ENCODE measurements at places on chromosomes 6 and 20.

- DNase-seq: no peak
Observed at GRCh38 chr6:47103931-47104330, 61.8 kb upstream of the ADGRF1 start.

DNA sequence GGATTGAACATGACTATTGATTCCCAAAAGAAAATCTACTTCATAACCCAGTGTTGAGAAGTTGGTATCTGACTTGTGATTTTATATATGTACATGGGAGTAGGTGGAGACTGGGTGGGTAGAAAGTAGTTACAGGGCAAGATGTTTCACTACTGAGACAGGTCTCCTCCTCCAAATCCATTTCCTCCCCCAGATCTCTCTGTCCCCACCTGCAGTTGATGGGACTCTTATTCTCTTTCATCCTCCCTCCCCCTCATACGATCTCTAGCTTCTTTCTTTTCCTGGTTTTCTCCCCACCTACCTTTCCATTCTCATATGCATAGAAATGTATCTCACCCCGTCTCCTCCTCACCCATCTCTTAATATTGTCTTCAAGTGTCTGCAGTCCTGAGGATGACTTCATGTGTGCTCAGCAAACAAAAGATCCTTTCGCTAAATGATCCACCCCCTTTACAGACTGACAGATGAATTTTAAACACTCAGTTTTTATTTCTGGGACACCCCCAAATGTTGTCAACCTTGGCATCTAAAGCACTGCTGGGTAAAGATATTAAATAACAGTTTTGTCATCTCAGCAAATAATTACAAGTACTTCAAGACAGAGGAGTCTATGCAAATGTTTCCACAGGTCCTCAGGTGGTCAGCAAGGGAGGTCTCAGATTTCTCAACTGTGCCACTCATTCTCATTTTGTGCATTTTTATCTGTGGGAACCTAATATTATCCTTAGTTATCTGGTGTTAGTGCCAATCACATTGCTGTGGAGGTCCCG is 18.7 kb upstream of the HECA start:
- no peak for DNase-seq

DNA sequence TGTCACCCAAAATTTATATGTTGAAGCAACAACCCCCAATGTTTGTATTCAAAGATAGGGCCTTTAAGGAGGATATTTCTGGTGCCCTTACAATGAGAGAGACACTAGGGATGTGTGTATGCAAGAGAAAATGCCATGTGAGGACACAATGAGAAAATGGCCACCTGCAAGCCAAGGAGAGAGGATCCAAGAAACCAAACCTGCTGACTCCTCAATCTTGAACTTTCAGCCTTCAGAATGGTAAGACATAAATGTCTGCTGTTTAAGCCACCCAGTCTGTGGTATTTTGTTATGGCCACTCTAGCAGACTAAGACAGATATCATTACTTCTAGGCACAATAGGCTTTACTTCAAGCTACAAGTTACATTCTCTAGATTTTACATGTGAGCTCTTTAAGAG is 1145.1 kb upstream of the MAP3K7 start:
- DNase-seq: no peak

GRCh38 chr6:26159357-26160273 is 72.4 kb downstream of the HFE start:
- DNase-seq: no peak

DNA sequence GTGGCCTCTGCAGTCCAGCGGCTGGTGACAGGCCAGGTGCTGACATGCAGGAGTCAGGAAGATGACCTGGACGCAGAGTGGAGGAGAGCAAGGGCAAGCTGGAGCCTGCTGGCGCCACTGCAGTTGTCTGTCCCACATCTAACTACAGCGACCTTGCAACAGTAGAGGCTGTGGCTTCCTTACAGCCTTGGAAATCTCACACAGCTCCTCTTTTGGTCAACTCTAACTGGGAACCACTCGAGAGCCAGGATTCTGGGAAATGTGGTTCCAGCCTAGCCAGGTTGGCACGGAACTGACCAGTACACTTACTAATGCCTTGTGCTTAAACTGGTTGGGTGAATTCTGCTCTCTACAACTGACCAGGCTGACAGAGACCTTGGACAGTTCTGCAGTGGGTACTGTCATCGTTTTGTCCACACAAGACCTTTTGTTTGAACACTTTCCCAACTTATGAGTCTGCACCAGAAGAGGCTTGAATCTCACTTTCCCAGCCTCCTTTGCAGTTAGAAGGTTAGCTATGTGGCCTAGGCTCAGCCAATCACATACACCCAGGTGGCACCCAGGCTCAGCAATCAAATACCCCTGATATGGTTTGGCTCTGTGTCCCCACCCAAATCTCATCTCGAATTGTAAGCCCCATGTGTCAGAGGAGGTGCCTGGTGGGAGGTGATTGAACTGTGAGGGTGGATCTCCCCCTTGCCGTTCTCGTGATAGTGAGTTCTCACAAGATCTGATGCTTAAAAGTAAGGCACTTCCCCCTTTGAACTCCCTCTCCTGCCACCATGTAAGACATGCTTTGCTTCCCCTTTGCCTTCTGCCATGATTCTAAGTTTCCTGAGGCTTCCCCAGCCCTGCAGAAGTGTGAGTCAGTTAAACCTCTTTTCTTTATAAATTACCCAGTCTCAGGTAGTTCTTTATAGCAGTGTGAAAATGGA is 153.5 kb downstream of the ZMYND8 start:
- no peak for DNase-seq

- DNase-seq: no peak
Observed at GRCh38 chr20:17910828-17911294, 57.7 kb downstream of the SNX5 start.

DNA sequence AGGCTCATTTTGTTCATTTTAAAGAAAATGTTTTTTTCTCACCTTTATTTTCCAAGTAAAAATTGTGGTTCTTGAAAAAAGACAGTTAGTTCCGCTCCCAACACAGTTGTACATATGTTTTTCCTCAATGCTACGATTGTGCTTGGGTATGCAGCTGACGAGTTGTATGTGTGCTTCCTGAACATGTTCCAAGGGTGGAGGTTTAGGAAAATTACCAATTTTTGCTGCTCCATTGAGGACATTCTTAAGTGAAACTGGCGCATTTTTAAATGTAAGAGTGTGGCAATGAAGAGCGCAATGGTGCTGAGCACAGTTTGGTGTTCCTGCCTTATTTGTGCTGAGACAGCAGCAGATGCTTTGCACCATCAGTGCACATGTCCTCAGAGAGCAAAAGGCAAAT is 70.3 kb upstream of the CLDN20 start:
- DNase-seq: no peak

- DNase-seq: no peak
Observed at GRCh38 chr6:165611294-165611693, 51.7 kb downstream of the PDE10A start.

DNA sequence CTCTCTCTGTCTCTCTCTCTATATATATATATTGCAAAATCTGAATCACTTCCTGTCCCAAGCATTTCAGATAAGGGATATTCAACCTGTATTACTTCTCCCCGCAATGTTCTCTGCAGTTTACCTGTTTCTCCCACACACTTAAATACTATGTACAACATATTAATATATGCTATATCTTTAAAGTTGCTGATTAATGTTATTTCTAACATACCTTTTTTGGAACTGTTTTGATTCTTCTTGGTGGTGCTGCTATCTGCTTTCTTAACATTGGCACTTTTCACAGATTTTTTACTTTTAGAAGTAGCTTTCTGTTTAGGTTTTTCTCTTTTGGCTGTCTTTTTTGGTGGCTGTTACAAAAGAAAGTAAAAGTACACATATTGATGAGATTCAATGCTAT is 27.2 kb downstream of the DEK start:
- no peak for DNase-seq

- peak; percentile 35 for DNase-seq
Observed at GRCh38 chr6:41713650-41714291, 21.6 kb downstream of the TFEB start.

GRCh38 chr6:161727083-161727833 is 453.4 kb upstream of the AGPAT4 start:
- DNase-seq: no peak

DNA sequence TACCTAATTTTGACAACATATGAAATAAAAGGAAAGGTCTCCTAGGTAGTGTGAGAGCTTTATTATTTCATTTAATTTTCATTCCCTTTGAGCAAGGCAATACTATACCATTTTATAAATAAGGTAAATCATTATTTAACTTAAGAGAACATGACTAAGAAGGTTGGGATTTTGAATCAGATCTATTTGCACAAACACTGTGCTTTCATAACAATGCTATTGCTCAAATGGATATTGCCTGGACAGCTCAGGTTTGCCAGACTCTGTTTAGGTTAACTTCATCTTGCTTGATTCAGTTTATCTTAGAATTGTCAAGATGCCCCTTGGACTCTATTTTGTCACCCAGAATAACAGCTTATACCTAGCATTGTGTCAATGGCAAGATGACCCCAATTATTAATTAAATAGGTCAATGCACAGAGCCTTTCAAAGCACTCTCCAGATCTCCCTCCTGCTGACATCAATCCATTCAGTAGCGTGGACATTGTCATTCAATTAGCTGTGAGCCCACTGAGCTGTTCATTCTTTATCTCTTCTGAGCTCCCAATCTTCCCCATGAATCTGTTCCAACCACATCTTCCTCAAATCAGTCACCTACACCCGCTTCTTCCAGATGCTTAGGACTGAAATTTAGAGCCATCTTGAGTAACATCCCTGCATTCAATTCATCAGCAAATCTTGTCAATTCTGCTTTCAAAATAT is 42.1 kb upstream of the TMEM30A start:
- DNase-seq: no peak

DNA sequence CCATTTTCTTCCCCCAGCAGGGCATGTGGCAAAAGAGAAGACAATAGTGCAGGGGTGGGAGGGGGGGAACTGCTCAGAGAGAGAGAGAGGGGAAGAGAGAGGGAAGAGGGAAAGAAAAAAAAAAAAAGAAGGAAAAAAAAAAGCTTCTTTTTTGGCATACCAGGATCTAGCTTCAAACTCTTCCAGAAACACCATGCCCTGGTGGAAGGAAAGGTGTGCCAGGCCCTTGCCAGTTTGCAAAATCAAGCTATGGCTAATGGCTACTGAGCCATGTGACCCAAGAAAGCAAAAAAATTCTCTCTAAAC is 326 bp downstream of the ZMYND8 start:
- DNase-seq: no peak

GRCh38 chr6:121032268-121033006 is 301.8 kb downstream of the TBC1D32 start:
- DNase-seq: no peak

DNA sequence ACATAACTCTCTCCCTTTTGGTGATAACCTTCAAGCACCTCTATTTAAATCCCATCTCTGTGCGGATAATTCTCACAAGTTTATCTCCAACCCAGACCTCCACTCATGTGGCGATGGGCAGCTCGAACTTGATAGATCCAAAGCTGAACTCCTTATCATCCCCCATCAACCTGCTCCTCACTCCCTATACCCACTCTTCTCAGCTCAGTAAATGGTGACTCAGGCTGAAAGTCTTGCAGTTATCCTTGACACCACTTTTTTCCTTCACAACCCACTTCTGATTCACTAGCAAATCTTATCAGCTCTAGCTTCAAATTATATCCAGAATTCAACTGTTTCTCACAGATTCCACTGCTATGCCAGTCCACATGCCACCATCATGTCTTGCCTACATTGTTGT is 155.3 kb upstream of the STXBP5 start:
- no peak for DNase-seq

DNA sequence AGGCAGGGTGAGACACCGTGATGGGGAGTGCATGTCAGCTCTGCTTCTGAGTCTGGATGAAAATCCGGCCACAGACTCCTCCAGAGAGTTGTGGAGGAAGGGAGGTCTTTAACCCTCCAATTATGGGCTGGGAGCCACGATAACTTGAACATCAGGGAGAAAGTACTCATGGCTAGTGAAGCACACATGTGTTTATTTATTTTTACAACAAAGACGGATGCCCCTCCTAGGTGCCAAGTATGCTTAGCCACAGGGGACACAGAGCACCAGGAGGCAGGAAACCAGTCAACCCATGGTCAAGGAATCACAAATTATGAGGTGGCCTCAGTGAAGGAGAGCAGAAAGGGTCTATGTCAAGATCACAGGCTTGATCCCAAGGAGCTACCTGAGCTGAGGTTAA is 54.1 kb downstream of the ZNF217 start:
- DNase-seq: no peak

DNA sequence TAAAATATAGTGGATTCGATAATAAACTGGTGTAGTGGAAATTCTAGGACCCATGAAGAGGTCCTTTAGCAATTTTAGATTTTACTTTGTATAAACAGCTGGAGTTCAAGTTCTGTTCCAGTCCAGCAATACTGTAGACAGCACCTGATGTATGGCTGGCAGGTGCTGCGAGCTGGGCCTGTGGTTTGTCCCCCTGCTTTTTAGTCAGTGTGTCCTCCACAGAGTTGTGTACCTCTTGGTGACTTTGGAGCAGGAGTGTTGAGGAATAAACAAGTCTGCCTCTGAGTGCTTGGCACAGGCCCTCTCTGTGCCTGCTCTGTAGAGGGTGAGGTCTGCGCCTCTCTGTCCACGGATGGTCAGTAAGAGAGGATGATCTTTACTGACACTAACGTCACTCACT is 13.8 kb downstream of the STX16 start:
- no peak for DNase-seq

- no peak for DNase-seq
Observed at GRCh38 chr6:131216246-131216645, 81.0 kb downstream of the AKAP7 start.

- DNase-seq: no peak
Observed at GRCh38 chr6:13186861-13187260, 141.5 kb downstream of the TBC1D7 start.

GRCh38 chr6:16901782-16902181 is 140.5 kb upstream of the ATXN1 start:
- no peak for DNase-seq

GRCh38 chr20:58001946-58002345 is 226.5 kb downstream of the ANKRD60 start:
- no peak for DNase-seq

DNA sequence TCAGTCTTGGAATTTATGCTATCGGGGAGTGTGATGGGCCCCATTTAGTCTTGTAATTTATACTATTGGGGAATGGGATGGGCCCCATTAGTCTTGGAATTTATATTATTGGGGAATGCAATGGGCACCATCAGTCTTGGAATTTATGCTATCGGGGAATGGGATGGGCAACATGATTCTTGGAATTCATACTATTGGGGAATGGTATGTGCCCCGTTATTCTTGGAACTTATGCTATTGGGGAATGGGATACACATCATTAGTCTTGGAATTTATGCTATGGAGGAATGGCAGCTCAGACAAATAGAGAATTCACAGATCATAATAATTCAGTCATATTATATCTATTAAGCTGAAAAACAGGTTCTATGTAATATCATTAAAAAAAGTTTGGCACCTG is 300.3 kb downstream of the SMOC2 start:
- no peak for DNase-seq

DNA sequence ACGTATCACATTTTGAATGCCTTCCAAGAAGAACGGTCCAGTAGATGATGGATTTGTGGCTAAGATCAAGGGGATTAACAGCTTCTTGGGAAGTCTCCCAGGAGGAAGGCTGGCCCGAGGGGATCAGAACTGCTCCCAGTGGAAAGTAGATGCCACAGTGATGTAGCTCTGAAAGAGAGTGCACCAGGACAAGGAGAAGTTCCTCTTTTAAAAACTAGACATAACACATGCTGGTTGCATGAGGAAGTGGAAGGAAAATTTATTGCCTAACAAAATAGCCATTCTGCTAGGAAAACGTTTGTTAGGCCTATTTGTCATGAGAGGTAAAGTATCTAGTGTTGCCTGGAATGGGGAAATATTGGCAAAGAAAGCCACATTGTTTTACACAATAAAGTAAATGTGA is 87.8 kb downstream of the CDH26 start:
- DNase-seq: no peak

All from activated CD4-positive, alpha-beta T cell treated with anti-CD3 and anti-CD28 coated beads, Interleukin-2, amount 50 U/mL, for 48 hours (primary cell).